ENCODE measurements at places on chromosomes 13 and 19. TPM values are rescaled to one million over a fixed set of nuclear protein-coding genes. Genes with fewer than 3 reads are reported as not detected.

Gene ZNF285
- 3.9 TPM for total RNA-seq

DNA sequence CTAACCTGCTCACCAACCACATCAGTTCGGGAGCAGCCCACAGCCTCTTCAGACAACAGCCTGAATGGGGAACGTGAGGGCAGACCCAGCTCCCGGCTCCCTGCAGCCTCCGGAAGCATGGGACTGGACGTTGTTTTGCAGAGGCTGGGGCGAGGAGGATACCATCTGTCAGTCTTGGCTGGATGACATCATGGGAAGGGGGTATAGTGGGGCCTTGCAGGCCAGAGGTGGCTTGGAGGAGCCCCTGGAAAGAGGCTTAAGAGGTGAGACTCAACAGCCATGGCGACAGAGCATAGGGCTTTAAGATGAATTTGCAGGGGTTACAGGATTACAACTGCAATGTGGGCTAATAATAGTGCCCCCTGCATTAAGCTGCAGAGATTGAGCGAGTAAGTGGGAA is 1.5 kb downstream of the FXYD3 start:
- no peak for DNase-seq

Gene CGB5
- total RNA-seq: 1.9 TPM

- no peak for DNase-seq
These were observed 148.5 kb upstream of the FREM2 start for GRCh38 chr13:38538422-38538821.

DNA sequence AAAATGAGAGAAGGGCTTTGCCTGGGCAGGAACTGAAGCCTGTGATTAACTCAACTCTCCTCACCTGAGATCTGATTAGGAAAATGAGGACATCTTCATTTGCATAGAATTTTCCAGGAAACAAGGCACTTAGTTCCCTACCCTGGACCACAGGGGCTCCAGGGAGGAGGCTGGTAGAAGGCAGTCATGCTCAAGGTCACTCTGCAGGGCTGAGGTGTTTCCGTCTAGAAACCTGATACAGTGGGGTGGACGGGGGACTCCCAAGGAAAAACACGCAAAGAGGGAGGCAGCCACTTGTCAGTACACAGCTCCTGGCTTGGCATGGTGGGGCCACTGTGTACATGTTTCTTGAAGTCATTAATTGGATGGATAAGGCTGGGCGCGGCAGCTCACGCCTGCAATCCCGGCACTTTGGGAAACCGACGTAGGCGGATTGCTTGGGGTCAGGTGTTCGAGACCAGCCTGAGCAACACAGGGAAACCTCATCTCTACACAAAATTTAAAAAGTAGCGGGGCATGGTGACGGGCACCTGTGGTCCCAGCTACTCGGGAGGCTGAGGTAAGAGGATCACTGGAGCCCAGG is 6.0 kb downstream of the KLK14 start:
- no peak for DNase-seq

DNA sequence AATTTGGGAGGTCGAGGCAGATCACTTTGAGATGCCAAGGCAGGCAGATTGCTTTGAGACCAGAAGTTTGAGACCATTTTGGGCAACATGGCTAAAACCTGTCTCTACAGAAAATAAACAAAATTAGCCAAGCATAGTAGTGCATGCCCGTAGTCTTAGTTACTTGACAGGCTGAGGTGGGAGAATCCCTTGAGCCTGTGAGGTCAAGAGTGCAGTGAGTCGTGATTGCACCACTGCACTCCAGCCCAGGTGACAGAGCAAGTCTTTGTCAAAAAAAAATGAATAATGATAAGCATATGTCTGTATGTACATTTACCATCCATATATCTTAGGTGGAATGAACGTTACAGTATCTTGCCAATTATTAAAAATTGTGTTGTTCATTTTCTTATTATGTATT is 2447.7 kb downstream of the PCDH9 start:
- DNase-seq: no peak

Gene CEACAM3
- total RNA-seq: not detected

DNA sequence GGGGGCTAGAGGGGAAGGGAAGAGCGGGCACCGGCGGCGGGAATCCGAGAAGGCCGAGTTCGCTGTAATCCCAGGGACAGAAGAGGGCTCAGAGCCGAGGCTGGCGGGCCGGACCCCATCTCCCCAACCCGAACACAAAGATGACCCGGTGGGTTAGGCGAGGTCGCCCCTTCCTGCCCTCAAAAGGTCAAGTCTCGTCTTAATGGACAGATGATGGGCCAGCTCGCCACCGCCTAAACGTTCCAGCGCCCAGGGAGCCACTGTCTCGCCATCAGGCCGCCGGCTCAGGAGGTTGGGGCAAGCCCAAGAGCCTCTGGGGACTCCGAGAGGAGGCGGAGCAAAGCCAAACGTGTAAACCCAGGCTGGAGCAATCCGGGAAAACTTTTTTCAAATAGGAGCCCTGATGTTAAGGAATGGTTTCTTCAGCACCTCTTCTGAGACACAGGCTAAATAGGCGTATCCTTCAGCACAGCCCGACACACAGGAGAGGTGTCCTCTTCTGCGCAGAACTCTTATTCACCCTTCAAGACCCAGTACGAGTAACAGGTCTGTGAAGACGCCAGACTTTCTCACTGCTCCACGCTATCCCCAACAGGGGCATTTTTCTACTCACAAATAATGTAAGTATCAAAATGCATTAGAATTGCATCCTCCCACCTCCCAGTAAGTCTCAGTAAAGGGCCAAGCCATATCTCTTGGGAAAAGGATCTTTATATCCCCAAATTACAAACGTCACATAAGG is 6.3 kb upstream of the POU4F1 start:
- no peak for DNase-seq

Gene ZNF627
- total RNA-seq: 20.7 TPM

GRCh38 chr13:22061806-22062391 is 391.0 kb downstream of the FGF9 start:
- DNase-seq: no peak
